CD14-positive monocyte (primary cell): ENCODE measurements at places on chromosomes 7 and 10. TPM values are rescaled to one million over a fixed set of nuclear protein-coding genes. Genes with fewer than 3 reads are reported as not detected.

EBLN1 gene
- not detected for polyA plus RNA-seq

NOS3 gene
- polyA plus RNA-seq: 0.72 TPM

GRM3 gene
- polyA plus RNA-seq: not detected in 2 replicates

GIMAP1 gene
- 11.4 TPM for polyA plus RNA-seq

CDHR1 gene
- not detected in 2 replicates for polyA plus RNA-seq

DRGX gene
- not detected for polyA plus RNA-seq

ANKRD7 gene
- not detected for polyA plus RNA-seq

SPOCK2 gene
- polyA plus RNA-seq: 0.45 TPM

MICALL2 gene
- 7.2 and 8.2 TPM in 2 replicates for polyA plus RNA-seq

ASCC1 gene
- 17.9 TPM for polyA plus RNA-seq

PTF1A gene
- not detected in 2 replicates for polyA plus RNA-seq

LRRC61 gene
- polyA plus RNA-seq: 1.4 and 1.6 TPM in 2 replicates

SGCE gene
- not detected in 2 replicates for polyA plus RNA-seq

GTF2I gene
- 20.9 TPM for polyA plus RNA-seq

UNCX gene
- not detected for polyA plus RNA-seq
